ENCODE measurements at places on chromosomes 1 and 21.

GRCh38 chr1:157915859-157916258 is 74.3 kb upstream of the CD5L start:
- DNase-seq = no peak

DNA sequence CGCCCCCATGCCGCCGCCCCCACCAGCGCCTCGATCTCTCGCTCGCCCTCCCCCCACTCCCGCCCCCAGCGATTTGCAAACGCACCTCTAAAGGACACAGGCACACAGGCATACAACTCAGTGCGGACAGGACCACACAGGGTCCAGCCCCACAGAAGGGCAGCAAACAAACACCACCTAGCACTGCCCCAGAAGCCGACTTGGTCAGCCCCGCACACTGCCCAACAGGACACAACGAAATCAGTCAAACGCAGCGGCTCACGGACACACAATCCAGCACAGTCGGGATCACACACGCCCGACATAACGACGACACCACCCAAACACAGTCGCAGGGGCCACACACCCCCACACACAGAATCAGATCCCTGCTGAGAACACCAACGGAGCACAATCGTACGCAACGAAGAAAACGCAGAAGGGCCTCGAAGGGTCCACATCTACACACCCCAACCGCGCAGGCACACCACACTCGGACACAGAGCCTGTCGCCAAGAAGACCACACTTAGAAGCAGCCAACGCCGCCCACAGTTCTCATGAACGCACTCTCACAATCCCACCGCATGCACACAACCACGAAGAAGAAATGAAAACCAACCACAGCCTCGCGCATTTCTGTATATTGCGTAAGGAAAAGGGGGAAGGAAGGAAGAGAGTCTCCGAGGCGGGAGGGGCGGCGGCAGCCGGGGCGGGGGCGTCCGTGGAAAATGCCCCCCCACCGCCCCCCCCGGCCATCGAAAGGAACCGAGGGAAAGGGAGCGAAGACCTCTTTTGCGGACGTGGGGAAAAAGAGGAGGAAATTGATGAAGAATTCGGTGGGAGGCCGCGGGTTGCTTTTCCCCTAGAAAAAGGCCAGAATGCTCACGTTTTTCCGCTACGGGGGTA is 481 bp downstream of the TAL1 start:
- no peak for DNase-seq

DNA sequence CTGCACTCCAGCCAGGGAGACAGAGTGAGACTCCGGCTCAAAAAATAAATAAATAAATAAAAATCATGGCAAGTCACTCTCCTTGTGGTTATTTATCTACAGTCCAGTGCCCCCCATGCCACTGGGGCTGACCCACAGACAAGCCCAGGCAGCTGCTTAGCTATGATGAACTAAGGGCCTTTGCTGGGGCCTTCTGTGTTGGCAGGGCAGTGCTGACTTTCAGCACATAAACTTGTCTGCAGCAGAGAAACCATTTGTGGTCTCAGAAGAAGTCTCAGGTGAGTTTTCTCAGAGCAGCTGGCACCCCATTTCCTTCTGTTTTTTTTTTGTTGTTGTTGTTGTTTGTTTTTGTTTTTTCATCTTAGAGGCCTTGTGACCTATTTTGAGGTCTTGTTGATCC is 20.9 kb upstream of the CFHR4 start:
- DNase-seq = no peak

DNA sequence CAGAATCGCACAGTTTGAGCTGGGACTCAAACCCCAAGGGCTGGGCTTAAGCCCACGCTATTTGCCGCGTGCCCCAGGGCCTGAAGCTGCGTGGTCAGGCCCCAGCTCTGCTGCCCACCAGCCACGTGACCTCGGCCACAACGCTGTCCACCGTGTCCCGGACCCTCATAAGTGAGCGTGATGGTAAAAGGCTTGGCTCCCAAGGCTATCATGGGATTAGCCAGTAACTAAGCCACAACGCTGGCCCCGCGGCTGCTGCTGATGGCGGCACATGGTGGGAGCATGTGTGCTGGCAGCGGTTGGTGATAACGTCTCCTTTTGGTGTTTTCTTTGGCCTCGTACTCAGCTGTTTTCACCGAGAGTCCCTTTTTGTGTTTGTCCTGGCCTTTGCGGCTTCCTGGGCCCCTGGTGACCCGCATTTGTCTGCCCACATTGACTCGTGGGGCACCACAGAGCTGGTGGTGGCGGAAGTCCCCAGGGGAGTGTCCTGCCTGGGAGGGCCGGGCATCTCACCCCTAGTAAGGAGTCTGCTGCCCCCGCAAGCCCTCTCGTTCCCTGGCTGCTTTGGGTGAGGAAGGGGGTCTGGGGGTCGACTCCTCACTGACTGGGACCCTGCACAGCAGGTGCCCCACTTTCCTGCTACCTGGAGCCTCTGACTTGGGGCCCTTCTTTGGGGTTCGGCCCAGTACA is 29.3 kb downstream of the PRKCZ start:
- no peak for DNase-seq

DNA sequence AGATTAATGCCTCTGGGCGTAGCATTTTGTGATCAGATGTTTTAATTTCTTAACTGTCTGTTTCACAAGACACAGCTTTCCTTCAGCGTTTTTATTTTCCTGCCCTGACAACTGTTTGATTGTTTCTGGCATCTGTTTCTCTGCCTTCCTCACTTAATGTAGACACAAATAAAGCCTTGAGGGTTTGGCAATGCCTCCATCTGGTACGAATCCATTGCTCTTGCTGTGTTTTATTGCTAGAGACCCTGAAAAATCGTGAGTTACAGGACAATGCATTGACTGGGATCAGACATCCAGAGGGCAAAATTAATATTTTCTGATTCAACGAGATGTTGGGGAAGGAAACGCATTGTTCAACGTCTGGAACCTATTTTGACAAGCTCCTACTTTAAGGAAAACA is 363.5 kb downstream of the MRPL39 start:
- no peak for DNase-seq

DNA sequence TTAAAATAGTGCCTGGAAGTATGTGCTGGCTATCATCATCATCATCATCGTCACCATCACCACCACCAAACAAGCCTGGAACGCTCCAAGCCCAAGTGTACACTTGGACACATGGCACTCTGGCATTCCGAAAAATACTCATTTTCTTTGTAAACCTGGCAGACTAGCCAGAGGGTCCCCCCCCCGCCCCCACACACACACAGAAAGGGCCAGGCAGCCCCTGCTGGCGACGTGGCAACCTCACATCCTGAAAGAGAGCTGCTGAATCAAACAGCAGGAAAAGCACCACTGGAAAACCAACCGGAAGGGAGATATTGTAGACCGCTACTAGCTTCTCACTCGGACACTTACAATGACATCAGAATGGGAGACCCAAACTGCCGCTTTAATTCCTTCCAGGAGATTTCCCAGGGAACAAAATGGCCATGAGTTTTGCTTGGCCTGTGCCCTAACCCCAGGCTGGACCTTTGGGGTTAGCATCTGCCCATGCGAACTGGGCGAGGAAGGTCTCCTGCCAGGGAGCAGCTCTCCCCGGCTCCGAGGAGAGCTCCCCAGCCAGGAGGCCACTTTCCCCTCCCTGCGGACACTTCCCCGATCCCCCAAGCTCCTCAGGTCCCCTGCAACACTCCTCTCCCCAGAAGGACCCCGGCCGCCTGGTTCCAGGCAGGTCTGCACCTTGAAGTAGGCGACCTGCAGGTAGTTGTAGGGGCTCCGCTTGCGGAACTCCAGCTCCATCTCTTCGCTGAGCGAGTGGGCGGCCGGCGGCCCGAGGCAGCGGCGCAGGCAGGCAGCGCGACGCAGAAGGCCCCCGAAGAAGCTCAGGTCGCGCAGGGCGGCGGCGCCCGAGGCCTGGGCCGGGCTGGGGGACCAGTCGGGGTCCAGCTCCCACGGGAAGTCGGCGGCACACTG is 742 bp downstream of the P3H1 start:
- DNase-seq = no peak
